Pancreas (tissue), 10 donors: ENCODE measurements at places on chromosomes 1 and 21. TPM values are rescaled to one million over a fixed set of nuclear protein-coding genes. Genes with fewer than 3 reads are reported as not detected.

Gene ETV3L
- total RNA-seq: not detected

GRCh38 chr1:33191731-33192275 is 10.0 kb upstream of the TRIM62 start:
- no peak for DNase-seq

Gene SERPINC1
- total RNA-seq: 0.16 TPM

DNA sequence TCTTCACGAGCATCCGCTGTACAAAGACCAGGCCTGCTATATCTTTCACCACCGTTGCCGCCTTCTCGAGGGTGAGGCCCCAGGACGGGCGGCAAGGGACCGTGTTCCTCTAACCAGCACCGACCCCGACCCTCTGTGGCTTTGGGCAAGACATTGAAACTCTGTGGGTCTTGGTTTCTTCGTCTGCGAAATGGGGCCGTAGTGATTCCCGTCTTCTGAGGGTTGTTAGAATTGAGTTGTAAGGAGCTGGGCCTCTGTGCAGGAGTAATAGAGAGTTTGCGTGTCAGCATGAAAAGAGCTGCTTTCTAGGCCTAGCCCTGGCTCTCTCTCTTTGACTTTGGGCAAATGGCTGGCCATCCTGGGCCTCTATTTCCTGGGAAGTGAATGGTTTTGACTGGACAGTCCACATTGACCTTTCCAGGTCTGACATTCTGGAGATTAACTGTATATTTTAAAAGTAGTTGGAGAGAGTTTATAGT is 591 bp downstream of the MRPL37 start:
- no peak for DNase-seq

Gene OTUD7B
- 9.3 TPM for total RNA-seq

GRCh38 chr21:46569081-46569480 is 35.8 kb downstream of the S100B start:
- DNase-seq: no peak

DNA sequence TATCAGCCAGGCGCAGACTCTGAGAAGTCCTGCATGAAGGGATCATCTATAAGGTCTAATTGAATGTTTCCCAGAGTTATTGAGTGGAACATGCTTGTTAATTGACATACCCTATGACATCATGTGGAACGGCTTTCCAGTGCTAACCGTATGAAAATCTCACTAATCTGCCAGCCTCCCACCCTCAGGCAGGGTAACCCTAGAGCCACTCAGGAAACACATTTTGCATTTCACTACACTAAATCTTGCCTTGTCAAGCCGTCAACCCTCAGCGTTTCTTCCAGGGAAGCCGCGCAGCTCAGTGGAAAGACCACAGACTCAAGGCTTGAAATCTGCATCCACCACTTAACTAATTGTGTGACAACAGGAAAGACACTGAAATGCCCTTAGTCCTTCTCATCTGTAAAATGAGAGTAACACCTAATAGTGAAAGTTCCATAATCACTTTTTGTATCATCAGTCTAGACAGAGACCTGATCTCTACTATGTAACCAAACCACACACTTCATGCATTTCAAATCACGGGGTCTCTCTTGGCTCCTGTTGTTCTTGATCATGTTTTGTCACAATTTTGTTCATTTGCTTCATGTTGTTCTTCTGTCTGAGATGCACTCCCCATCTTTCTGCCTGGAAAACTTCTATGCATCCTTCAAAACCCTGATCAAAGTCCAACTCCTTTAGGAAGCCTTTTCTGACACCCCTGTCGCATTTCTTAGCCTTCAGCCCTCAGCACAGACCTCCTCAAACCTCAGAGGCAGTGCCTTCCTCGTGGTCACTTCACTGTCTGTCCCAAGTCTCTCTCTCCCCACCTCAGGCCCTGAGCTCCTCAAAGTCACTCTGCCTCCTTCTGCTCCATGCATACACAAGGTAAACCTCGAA is 246.5 kb downstream of the TOMM20 start:
- DNase-seq: no peak

- no peak for DNase-seq
These were observed 24.1 kb upstream of the ASPM start for GRCh38 chr1:197170538-197170937.

- no peak for DNase-seq
These were observed 81.2 kb upstream of the RAVER2 start for GRCh38 chr1:64663668-64664067.

Gene FCER1G
- total RNA-seq: 1.3 TPM

Gene SFN
- total RNA-seq: 1.7 TPM

- DNase-seq: no peak
These were observed 41.6 kb upstream of the TRAPPC10 start for GRCh38 chr21:43970551-43970950.

DNA sequence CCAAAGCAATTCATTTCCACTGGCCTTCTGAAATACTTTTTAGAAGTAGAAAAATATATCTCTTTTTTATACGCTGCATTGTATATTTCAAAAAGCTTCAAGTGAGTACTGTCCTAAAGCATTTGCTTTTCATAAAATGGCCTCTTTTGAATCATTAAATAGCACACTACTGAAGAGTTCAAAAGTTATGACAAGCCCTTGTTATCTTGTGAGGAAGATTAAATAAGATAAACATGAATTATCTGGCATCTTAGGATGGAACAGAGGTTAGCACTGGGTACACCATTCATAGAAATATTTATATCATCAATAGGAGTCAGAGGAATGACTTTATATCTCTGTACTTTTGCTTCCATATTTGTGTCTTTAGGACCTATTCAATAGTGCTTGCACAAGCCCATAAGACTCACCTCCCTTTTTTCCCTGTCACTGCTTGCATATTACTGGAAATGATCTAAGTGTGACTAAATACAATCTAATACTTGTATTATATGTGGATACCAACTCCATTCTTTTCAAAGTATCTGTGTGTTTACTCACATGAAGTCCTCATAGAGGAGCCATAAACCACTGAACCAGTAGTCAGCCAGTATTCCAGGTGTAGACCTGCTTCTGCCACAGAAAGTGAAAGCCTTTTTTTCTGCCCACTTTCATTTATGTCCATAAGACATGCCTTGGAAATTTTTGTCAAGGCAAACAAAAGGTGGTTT is 274.2 kb upstream of the C1orf105 start:
- no peak for DNase-seq

DNA sequence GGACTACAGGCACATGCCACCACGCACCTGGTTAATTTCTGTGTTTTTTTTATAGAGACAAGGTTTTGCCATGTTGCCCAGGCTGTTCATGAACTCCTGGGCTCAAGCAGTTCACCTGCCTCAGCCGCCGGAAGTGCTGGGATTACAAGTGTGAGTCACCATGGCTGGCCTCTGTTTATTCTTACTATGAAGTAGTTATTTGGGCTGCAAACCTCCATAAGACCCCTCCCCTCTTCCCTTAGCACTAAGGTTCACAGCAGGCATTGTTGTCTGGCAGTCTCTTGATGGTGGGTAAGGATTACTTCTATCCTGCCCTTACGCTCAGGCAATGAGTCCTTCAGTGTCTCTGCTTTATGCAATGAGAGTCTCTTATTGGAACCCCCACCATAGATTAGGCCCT is 51.8 kb downstream of the ANGPTL1 start:
- DNase-seq: no peak

DNA sequence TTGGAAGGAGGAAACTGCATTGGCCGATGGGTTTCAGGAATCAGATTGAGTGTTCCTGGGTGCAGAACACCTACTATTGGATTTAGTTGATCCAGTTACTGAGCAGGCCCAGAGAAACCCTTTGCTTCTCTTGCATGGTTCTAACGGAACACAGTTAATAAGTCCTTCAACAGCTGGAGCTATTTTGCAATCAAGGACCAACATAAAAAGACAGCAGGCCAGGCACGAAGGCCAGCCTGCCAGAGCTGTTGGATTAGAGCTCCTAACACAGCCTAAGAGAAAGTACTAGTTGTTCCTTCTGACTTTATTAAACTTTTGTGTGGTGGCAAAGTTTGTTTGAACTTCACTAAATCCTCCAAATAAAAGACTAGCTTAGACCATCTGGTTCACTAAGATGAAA is 148.0 kb upstream of the LMO4 start:
- DNase-seq: no peak

- DNase-seq: no peak
These were observed 212.6 kb downstream of the NFIA start for GRCh38 chr1:61294930-61295329.

GRCh38 chr1:28905921-28906666 is 8.3 kb upstream of the EPB41 start:
- DNase-seq: no peak

GRCh38 chr1:50109647-50110075 is 941 bp downstream of the ELAVL4 start:
- no peak for DNase-seq

DNA sequence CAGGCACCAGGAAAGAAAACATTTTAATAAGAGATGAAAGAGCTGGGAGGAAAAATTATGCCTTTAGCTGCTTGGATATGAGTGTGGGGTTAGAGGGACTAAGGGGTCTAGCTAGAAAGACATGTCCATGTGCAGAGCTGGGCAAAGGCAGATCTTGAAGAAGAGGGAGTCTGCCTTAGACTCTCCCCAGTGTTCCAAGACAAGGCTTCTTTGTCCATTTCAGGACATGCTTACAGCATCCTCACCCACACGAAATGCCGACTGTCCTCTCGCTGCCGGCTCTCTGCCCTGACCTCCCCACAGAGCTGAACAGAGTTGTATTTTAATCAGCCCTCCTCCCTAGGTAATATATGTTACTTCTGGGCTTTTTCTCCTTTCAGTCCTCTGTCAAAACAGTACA is 100.7 kb upstream of the ATP1B1 start:
- no peak for DNase-seq

Gene PRMT6
- total RNA-seq: 10.3 TPM

GRCh38 chr1:243495442-243496186 is 239.8 kb downstream of the SDCCAG8 start:
- DNase-seq: no peak

- DNase-seq: no peak
These were observed 44.5 kb downstream of the CD55 start for GRCh38 chr1:207366022-207366421.

DNA sequence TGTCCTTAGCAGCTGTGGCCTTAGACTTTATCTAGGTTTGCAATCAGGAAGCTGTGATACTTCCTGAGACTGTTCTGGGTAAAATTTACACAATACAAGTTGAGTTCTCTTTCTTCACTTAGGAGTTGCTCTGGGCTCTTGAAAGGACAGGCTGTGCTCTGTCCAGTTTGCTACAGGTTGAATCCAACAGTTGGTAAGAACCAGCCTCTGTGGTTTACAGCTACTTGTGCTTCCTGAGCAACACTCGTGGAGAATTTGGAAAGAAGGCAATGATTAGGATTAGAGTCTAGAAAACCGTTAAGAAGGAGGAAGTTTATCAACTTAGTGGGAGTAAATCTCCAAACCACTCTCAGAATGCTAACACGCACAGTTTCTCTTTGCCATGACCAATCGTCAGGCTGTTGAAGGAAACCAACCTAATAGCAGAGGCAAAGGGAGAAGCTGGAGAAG is 26.8 kb downstream of the GFI1 start:
- DNase-seq: no peak

DNA sequence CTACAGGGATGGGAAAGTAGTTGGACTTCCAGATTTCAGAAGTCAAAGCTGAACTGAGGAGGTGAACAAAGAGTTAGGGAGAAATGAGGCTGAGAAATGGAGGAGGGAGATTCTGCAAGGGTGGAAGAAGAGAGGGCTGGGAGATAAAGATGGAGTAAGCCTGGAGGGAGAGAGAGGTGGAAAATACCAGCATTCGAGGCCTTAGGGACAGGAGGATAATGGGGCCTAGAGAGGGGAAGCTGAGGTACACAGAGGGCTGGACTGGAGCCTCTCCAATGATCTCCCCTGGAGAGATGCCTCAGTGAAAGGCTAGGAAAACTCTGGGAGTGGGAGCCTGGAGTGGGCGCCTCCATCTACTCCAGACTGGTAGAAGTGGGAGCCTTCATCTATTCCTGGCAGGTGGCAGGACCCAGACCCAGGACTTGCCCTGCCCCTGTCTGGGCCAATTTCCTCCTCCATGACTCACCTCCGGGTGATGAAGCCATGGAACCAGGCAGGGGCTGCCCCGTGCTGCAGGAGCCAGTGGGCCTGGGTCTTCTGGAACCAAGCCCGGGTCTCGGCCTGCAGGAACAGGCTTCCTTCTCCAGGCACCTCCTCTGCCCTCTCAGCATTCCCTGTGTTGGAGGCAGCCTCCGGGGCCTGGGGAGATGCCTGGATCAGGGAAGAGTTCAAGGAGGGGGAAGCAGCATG is 1.9 kb downstream of the SH2D2A start:
- DNase-seq: no peak

DNA sequence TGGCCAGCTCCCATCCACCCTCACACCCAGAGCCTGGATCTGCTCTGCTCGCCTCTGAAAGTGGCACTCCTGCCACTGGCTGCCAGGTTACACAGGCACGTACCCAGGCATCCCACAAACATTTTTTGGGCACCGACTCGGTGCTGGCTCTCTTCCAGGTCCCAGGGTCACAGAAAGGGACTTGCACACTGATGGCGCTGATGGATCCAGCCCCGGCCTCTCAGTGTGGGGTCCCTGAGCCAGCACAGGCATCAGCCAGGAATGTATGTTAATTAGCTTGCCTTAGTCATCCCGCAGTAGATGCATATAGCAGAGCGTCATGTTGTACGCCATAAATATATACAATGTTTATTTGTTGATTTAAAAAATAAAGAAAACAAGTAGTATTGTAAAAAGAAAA is 537.2 kb downstream of the NPHP4 start:
- DNase-seq: no peak

Gene SLC30A10
- not detected for total RNA-seq

DNA sequence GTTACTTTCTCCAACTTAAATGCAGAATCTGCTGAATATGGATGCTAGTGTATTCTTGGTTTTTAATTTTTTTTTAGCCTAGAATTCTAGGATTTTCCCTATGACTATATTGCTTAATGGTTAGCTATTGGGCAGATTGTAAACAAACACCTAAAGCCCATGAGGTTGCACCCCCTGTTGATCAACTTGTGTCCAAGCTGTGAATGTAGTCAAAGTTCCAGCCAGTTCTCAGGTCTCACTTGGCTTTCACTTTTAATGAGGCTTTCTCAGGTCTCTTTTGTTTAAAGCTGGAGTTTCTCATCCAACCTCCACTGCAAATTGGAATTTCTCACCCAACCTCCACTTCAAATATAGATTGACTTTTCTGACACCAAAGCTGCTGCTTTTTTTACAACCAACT is 35.9 kb downstream of the FCER1A start:
- no peak for DNase-seq

DNA sequence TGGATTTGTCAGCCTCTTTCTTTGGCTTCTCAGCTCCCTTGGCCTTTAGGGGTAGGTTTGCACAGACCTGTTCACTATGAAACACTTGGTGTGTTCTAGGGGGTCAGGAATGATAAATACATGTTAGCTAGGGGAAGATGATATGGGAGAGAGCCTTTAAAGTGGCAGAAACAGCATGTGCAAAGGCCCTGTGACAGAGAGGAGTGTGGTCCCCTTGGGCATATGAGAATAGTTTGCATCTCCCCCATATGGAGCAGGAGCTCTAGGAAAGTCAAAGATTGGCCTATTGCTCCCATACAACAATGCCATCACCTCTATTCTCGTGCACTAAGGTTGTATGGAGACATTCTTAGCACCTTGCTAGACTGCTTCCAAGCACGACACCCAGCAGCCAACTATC is 10.7 kb upstream of the NTPCR start:
- no peak for DNase-seq

Gene AK2
- 63.9 TPM for total RNA-seq

Gene IARS2
- total RNA-seq: 30.5 TPM
